CD4-positive, alpha-beta memory T cell (primary cell): ENCODE measurements at places on chromosomes 2 and 18. TPM values are rescaled to one million over a fixed set of nuclear protein-coding genes. Genes with fewer than 3 reads are reported as not detected.

The IL1F10 gene
- not detected for polyA plus RNA-seq

The SP9 gene
- polyA plus RNA-seq = not detected

The LRP1B gene
- not detected for polyA plus RNA-seq

The PSTPIP2 gene
- polyA plus RNA-seq = 19.7 TPM

The DYTN gene
- not detected for polyA plus RNA-seq

The CYRIA gene
- polyA plus RNA-seq = not detected

The ANKRD62 gene
- not detected for polyA plus RNA-seq

The PDE1A gene
- polyA plus RNA-seq = not detected

The BOD1L2 gene
- not detected for polyA plus RNA-seq

The LIMS2 gene
- 6.0 TPM for polyA plus RNA-seq

The LCT gene
- not detected for polyA plus RNA-seq

The TOGARAM2 gene
- polyA plus RNA-seq = 0.46 TPM

The VAMP5 gene
- polyA plus RNA-seq = 109 TPM

The DIPK1C gene
- polyA plus RNA-seq = not detected

The KLHL14 gene
- polyA plus RNA-seq = 0.05 TPM

The CEP192 gene
- 3.3 TPM for polyA plus RNA-seq

The UNC80 gene
- polyA plus RNA-seq = not detected

The SERPINB3 gene
- polyA plus RNA-seq = not detected

The CDKL4 gene
- not detected for polyA plus RNA-seq

The NEU4 gene
- polyA plus RNA-seq = not detected

The NEUROD1 gene
- not detected for polyA plus RNA-seq

The TTN gene
- 2.0 TPM for polyA plus RNA-seq

The TUBA4A gene
- polyA plus RNA-seq = 268 TPM

The TRIM43 gene
- polyA plus RNA-seq = not detected

The MSTN gene
- polyA plus RNA-seq = not detected

The IL36B gene
- polyA plus RNA-seq = not detected

The TNFRSF11A gene
- 0.49 TPM for polyA plus RNA-seq

The FSIP2 gene
- not detected for polyA plus RNA-seq

The SLC8A1 gene
- polyA plus RNA-seq = not detected

The IL1B gene
- polyA plus RNA-seq = not detected

The ACTG2 gene
- polyA plus RNA-seq = not detected

The FOXI3 gene
- not detected for polyA plus RNA-seq

The TTR gene
- not detected for polyA plus RNA-seq

The CIB4 gene
- not detected for polyA plus RNA-seq

The VIL1 gene
- not detected for polyA plus RNA-seq

The SLC11A1 gene
- polyA plus RNA-seq = 0.92 TPM

The CD226 gene
- polyA plus RNA-seq = 73.1 TPM

The CNDP1 gene
- not detected for polyA plus RNA-seq

The ERBB4 gene
- polyA plus RNA-seq = not detected

The CYTIP gene
- polyA plus RNA-seq = 163 TPM

The DSEL gene
- polyA plus RNA-seq = 0.56 TPM

The ANAPC1 gene
- 26.2 TPM for polyA plus RNA-seq

The CTIF gene
- polyA plus RNA-seq = not detected
